ENCODE measurements at places on chromosomes 13 and 19. TPM values are rescaled to one million over a fixed set of nuclear protein-coding genes. Genes with fewer than 3 reads are reported as not detected.

DNA sequence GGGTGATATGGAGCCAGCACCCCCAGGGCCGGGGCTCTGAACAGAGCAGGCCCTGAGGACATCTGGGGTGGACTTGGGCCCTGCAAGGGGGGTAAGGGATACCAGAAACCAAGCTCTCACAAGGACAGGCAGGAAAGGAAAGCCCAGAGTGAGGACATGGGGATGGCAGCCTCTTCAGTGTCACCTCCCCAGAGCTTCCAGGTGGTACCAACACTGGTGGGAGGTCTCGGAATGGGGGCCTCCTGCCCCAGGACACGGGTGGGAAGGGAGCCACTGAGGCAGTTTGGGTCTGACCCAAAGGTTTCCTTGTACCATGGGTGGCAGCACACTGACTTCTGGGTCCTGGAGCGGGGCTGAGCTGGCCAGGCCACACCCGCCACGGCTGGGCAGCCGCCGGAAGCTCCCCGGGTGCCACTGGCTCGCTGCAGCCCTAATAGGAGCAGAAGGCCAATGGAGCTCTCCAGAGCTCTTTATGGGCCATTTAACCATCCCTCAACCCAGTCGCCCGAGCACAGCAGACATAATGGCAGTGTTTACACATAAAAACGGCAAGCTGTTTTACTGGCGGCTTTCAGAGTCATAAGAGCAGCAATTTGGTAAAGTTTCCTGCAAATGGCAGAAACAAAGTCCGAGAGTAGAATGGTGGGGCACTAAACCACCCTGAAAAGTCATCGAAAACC lies 59.3 kb downstream of the PEPD start:
- no peaks in the 10 kb centered on the region for H3K36me3 ChIP-seq
- H3K27me3 ChIP-seq: no peaks in the 10 kb centered on the region
- no peak overlapping the region for H3K4me3 ChIP-seq
- H3K27ac ChIP-seq: no peak overlapping the region
- H3K4me1 ChIP-seq: no peaks in the 10 kb centered on the region

The OSCAR gene
- 2.4 TPM for total RNA-seq

GRCh38 chr19:36577271-36577996 lies 4.3 kb upstream of the ZNF529 start:
- no peaks in the 10 kb centered on the region for H3K4me1 ChIP-seq
- H3K4me3 ChIP-seq: no peak overlapping the region
- H3K27me3 ChIP-seq: no peaks in the 10 kb centered on the region
- no peak for DNase-seq
- no peak overlapping the region for H3K27ac ChIP-seq

GRCh38 chr19:5828661-5829566 lies 10.6 kb downstream of the FUT6 start:
- no peak for DNase-seq
- H3K4me1 ChIP-seq: peaks cover 3% of the 10 kb centered on the region
- H3K36me3 ChIP-seq: no peaks in the 10 kb centered on the region
- H3K27me3 ChIP-seq: no peaks in the 10 kb centered on the region
- H3K4me3 ChIP-seq: peak overlapping the region; percentile 57

- H3K4me1 ChIP-seq: no peaks in the 10 kb centered on the region
- H3K27me3 ChIP-seq: no peaks in the 10 kb centered on the region
- no peak overlapping the region for H3K27ac ChIP-seq
- H3K4me3 ChIP-seq: no peak overlapping the region
- H3K36me3 ChIP-seq: no peaks in the 10 kb centered on the region
Measured at GRCh38 chr13:26705536-26705935, 55.0 kb downstream of the GPR12 start.

- no peaks in the 10 kb centered on the region for H3K27me3 ChIP-seq
- no peak for DNase-seq
- H3K27ac ChIP-seq: no peak overlapping the region
- no peak overlapping the region for H3K4me3 ChIP-seq
- no peaks in the 10 kb centered on the region for H3K36me3 ChIP-seq
- no peaks in the 10 kb centered on the region for H3K4me1 ChIP-seq
Measured at GRCh38 chr13:78040205-78040830, 121.7 kb upstream of the EDNRB start.

DNA sequence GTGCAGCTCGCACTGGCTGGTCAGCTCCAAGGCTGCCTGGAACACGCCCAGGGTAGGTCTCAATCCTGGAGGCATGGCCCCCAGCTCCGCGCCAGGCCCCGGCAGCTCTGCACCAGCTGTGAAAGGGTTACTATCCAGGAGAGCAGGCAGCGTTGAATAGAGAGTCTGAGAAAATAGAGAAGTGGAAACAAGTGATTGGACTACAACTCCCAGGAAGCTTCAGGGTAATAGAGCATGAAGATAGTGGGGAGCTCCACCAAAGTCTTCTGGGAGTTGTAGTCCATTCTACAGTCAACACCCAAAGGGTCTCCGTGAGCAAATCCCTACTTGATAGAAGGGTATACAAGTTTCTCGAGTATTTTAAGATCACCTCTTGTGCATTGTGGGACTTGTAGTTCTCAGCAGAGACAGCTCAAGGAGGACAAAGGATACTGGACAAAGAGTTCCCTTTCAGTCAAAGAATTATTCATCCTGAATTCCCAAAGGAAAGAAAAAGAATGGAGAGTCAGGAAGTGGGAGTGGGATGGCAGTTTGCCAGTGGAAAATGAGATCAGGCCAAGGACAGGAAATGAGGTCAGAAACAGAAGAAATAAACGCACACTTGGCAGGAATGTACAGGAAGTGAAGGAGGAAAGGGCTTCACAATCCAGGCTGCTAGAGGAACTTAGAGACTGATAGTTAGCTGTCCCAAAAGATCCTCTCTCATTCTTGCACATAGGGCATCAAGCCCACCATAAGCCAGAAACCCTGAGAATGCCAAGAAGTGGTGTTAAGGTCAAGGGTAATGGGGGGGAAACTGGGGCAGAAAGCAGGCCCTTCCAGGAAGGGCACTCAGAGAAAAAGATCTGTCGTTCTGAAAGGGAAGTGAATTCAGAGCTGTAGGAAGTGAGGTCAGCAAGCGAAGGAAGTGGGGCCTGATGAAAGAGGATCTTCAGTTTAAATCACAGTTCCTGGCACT lies 5.5 kb upstream of the MAMSTR start:
- no peaks in the 10 kb centered on the region for H3K4me1 ChIP-seq
- no peaks in the 10 kb centered on the region for H3K36me3 ChIP-seq
- no peaks in the 10 kb centered on the region for H3K27me3 ChIP-seq
- H3K27ac ChIP-seq: peak overlapping the region; percentile 87
- no peak overlapping the region for H3K4me3 ChIP-seq
- no peak for DNase-seq

- H3K4me1 ChIP-seq: no peaks in the 10 kb centered on the region
- H3K36me3 ChIP-seq: no peaks in the 10 kb centered on the region
- no peak overlapping the region for H3K4me3 ChIP-seq
- H3K27me3 ChIP-seq: no peaks in the 10 kb centered on the region
- H3K27ac ChIP-seq: no peak overlapping the region
Measured at GRCh38 chr13:98273824-98274742, 97.0 kb upstream of the RNF113B start.

All from breast epithelium (tissue), 4 donors.